Gastrocnemius medialis (tissue), 4 donors: ENCODE measurements at places on chromosomes 4 and X. TPM values are rescaled to one million over a fixed set of nuclear protein-coding genes. Genes with fewer than 3 reads are reported as not detected.

GRCh38 chr4:80790152-80790551, 240.4 kb upstream of the BMP3 start:
- DNase-seq = no peak

DNA sequence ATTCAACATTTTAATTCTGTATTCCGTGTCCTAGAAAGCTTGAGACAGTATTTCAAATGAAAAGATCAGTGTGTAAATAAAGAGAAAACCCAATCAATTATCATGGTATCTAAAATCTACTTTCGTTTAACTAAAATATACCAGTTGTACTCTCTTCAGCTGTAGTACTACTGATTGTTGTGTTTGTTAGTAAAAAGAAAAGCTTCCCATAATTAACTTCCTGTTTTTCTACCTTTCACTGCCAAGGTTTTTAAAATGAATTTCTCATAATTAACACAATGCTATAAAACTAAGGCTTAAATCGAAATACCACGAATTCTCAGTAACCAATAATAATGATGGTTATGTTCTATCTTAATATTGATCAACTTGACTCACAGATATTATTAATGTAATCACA, 37.4 kb downstream of the PPP3CA start:
- no peak for DNase-seq

DNA sequence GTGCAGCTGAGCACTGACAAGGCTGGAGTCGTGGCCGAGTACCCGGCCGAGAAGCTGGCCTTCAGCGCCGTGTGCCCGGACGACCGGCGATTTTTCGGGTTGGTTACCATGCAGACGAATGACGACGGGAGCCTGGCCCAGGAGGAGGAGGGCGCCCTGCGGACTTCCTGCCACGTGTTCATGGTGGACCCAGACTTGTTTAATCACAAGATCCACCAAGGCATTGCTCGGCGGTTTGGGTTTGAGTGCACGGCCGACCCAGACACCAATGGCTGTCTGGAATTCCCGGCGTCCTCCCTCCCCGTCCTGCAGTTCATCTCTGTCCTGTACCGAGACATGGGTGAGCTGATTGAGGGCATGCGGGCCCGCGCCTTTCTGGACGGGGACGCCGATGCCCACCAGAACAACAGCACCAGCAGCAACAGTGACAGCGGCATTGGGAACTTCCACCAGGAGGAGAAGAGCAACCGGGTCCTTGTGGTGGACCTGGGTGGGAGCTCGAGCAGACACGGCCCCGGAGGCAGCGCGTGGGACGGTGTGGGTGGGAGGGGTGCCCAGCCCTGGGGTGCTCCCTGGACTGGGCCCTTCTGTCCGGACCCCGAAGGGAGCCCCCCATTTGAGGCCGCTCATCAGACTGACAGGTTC, 24.3 kb downstream of the RGS12 start:
- DNase-seq = no peak

DNA sequence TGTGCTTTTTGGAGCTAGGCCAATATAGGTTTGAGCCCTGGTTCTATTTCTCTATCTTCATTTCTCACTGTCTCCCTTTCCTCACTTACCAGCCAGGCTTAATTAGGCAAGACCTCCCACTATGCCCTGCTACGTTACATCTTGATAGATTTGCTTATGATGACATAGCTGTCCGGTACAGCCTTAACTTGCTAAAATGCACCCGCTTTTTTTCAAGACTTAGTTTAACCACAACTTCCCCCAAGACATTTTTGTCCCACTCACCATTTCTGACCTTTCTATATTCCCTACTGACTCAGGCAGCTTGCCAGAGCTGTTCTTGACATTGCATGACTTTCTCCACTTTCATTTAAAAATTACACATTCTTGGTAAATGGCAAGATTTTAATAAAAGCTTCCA, 152.6 kb downstream of the MID1 start:
- no peak for DNase-seq

The RGN gene
- total RNA-seq = 2.6 TPM

- no peak for DNase-seq
Measured at GRCh38 chr4:27684610-27685011, 824.0 kb downstream of the STIM2 start.

GRCh38 chr4:91596718-91597117, 707.0 kb upstream of the GRID2 start:
- DNase-seq = no peak

- DNase-seq = no peak
Measured at GRCh38 chrX:149807747-149808458, 26.2 kb downstream of the MAGEA9 start.

GRCh38 chr4:19684084-19684483, 567.6 kb upstream of the SLIT2 start:
- DNase-seq = no peak

GRCh38 chrX:40314070-40314469, 216.3 kb upstream of the BCOR start:
- no peak for DNase-seq

DNA sequence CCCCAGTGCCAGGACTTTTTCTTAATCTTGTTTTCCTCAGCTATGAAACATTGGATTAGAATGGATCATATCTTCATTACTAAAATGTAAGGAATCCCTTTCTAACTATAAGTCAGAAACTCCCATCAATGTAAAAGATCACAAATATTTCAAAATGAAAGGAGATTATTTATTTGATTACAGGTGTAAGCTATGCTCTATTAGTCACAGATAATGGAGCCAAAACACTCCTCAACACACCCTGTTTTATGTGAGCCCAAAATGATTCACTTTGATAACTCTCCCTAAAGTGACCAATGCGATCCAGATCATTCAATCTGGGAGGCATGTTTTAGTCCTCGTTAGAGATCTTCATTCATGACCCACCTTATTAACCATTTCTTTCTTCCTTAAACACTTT, 566.7 kb upstream of the TENM3 start:
- no peak for DNase-seq

- no peak for DNase-seq
Measured at GRCh38 chr4:133741766-133742165, 459.8 kb downstream of the PABPC4L start.

The MAGEB6B gene
- not detected for total RNA-seq

The C4orf51 gene
- total RNA-seq = not detected

- no peak for DNase-seq
Measured at GRCh38 chr4:147725673-147726072, 6.2 kb upstream of the ARHGAP10 start.

GRCh38 chr4:81723927-81724587, 252.3 kb upstream of the RASGEF1B start:
- DNase-seq = no peak

The CCDC158 gene
- not detected for total RNA-seq

DNA sequence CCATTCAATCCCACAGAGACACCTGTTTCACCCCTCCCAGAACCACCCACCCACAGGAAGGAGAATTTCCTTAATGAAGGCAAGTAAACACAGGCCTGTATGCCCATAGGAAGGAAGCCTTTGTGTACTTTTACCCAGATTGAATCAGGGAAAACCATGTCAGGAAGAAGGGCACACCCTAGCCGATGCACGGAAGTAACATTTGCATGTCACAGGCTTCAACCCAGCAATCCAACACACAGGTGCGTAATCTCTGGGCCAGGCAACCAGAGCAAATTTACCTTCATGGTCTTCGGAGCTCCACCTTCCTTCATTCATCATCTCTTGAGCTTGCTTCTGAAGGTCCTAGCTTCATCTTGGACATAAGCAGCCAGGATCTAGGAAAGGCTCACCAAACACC, 206.3 kb downstream of the SHROOM3 start:
- no peak for DNase-seq

DNA sequence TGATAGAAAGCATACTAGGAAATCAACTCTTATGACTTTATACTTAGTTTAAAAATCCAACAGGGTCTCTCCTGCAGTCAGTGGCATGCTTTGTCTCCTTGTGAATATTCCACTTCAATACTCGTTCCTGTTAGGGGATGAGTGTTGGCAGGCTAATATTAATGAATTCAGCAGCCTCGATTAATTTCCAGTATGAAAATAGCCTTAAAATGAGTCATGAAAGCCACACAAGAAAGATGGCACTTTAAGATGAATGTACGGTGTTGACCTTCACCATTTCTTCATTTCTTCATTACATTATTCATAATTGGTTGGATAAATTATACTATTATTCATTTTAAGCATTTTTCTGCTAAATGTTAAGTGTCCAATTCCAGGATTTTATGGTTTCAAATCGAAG, 29.2 kb downstream of the GABRB1 start:
- no peak for DNase-seq

- DNase-seq = no peak
Measured at GRCh38 chrX:111035256-111035655, 60.7 kb upstream of the PAK3 start.

GRCh38 chr4:128649575-128650205, 159.8 kb upstream of the JADE1 start:
- DNase-seq = no peak

The TMEM154 gene
- 0.19 TPM for total RNA-seq

The TMEM129 gene
- total RNA-seq = 39.6 TPM
